A549 treated with GW870086 at 1 μM for 4 hours (cell line): ENCODE measurements at places on chromosomes 6 and 20. TPM values are rescaled to one million over a fixed set of nuclear protein-coding genes. Genes with fewer than 3 reads are reported as not detected.

Gene COX4I2
- not detected in 5 replicates for total RNA-seq

Gene DACT2
- 0.08 to 0.17 TPM (median 0.15 TPM) in 4 of 5 replicates, not detected in the other for total RNA-seq

Gene MATN4
- total RNA-seq: 0.14 to 0.22 TPM (median 0.17 TPM) in 4 of 5 replicates, not detected in the other

Gene EFCAB8
- not detected in 5 replicates for total RNA-seq

Gene GNAS
- 656 to 742 TPM (median 715 TPM) in 5 replicates for total RNA-seq

Gene CALHM4
- not detected in 5 replicates for total RNA-seq

Gene GRM1
- 0.02 to 0.03 TPM (median 0.03 TPM) in 3 of 5 replicates, not detected in the others for total RNA-seq

Gene VWA7
- total RNA-seq: 1.2 to 2.0 TPM (median 1.5 TPM) in 5 replicates

Gene LAMA4
- total RNA-seq: 0.75 to 1.9 TPM (median 1.4 TPM) in 5 replicates

Gene RXRB
- 14.0 to 20.0 TPM (median 19.7 TPM) in 5 replicates for total RNA-seq

Gene RUNX2
- total RNA-seq: 1.5 to 2.0 TPM (median 1.8 TPM) in 5 replicates

Gene MUC21
- total RNA-seq: not detected in 5 replicates

Gene SLC22A7
- total RNA-seq: not detected in 5 replicates

Gene EGFL8
- 0.94 to 1.8 TPM (median 1.5 TPM) in 5 replicates for total RNA-seq

Gene AGER
- 1.3 to 2.3 TPM (median 2.0 TPM) in 5 replicates for total RNA-seq

Gene ABHD16A
- total RNA-seq: 12.8 to 19.4 TPM (median 18.7 TPM) in 5 replicates

Gene TCF15
- not detected in 5 replicates for total RNA-seq

Gene CPXM1
- not detected in 5 replicates for total RNA-seq

Gene TRAPPC3L
- not detected in 5 replicates for total RNA-seq

Gene HLA-DRB1
- total RNA-seq: not detected in 5 replicates

Gene SLC52A3
- total RNA-seq: 0.24 to 0.71 TPM (median 0.40 TPM) in 5 replicates

Gene COL21A1
- total RNA-seq: 0.51 to 2.4 TPM (median 0.76 TPM) in 5 replicates

Gene FHL5
- total RNA-seq: not detected in 5 replicates

Gene NCR2
- total RNA-seq: not detected in 5 replicates

Gene COL12A1
- total RNA-seq: 3.3 to 6.1 TPM (median 5.3 TPM) in 5 replicates

Gene ASIP
- not detected in 5 replicates for total RNA-seq

Gene CD83
- 1.6 to 2.0 TPM (median 1.9 TPM) in 5 replicates for total RNA-seq

Gene MRAP2
- total RNA-seq: 1.4 to 2.0 TPM (median 1.9 TPM) in 5 replicates

Gene NR2E1
- 0.06 TPM in 1 of 5 replicates, not detected in the others for total RNA-seq

Gene MPIG6B
- total RNA-seq: not detected in 5 replicates

Gene MEI4
- total RNA-seq: not detected in 5 replicates
